ENCODE measurements at places on chromosomes 1 and 21.

DNA sequence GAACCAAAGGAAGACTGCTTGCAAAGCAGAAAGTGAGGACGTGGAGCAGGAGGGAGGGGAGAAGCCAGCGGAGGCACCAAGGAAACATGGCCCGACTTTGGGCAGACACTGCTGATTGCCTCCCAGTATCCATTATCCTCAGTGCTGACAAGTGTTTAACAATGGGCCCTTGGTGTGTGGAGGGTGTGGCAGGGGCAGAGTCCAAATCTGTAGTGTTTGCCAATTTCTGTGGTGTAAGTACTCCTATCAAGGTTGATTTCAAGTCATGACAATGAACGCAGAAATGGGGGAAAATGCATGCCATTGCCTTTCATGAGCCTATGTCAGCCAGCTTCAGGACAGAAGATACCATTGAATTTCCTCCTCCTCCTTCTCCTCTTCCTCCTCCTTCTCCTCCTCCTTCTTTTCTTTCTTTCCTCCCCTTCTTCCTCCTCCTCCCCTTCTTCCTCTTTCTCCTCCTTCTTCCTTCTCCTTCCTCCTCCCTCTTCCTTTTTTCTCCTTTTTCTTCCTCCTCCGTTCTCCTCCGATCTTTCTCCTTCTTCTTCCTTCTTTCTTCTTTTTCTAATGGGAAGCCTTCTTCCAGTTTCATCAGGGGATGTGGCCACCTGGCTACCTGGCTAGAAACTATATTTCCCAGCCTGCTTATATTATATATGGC lies 10.3 kb upstream of the PHC2 start:
- no peak for DNase-seq

DNA sequence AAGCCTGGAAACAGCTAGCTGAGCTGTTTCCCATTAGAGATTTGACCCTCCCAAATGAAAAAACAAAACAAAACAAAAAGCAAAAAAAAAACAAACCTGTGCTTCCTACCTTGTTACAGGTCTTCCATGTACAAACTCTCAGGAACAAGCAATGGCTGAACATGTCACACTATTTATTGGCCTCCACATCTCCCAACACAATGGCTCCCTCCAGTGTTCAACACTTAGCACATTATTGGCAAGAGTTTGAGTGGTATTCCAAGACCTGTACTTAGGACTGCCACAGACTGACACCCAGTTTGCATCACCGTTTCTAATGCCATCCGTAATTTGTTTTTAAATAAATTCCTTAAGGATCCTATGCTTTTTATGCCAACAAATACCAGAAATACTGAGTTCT lies 195.0 kb upstream of the OLFM3 start:
- peak; percentile 22 for DNase-seq

DNA sequence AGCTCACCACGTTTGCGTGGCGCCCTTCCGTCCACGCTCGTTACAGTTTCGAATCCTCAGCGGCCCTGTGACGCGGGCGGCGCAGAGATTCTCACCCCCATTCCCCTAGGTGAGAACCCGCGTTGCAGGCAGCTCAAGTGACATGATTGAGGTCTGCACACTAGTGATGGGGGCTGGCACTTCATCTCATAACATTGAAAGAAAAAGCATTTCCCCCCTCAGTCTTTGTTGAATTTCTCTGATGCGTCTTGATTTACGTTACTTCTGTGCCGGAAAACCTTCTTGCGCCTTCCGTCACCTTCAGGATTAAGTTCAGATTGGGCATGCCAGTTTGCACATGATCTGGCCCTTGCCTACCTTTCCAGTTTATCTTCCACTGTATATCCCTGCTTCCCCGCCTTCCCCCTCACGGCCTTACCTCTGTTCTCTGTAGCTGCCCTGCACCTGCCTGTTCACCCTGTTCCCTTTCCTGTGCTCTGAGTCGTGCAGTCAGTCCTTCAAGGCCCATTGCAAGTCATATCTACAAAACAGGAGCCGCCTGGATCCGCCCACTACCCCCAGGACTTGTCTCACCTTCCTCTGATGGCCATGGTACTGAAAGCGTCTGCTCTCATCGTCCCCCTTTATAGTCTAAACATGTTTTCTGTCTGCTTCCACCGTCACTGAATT lies 1.1 kb downstream of the CTPS1 start:
- DNase-seq = peak; percentile 34

- DNase-seq = no peak
Measured at GRCh38 chr1:200027264-200027823, at the start of gene NR5A2. Gene NR5A2 (plus strand): TSS chr1:200027710. CDS start chr1:200027848, 138 bp downstream.

DNA sequence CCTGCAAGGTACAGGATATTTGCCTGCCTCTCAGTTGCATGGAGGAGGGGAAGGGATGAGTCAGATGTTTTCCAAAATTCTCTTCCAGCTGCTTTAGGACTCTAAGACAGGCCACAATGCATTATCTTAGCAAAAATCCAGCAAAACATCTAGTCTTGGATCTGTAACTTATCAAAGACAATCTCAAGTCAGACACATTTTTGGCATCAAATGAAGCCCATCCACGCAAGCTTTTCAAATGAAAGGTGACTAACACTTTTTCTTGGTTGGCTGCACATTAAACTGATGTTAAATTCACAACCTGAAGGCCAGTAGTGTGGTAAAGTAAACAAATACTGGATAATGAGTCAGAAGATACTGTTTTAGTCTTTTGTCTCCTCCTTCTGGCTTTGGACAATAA lies 21.3 kb downstream of the FAM78B start:
- no peak for DNase-seq

DNA sequence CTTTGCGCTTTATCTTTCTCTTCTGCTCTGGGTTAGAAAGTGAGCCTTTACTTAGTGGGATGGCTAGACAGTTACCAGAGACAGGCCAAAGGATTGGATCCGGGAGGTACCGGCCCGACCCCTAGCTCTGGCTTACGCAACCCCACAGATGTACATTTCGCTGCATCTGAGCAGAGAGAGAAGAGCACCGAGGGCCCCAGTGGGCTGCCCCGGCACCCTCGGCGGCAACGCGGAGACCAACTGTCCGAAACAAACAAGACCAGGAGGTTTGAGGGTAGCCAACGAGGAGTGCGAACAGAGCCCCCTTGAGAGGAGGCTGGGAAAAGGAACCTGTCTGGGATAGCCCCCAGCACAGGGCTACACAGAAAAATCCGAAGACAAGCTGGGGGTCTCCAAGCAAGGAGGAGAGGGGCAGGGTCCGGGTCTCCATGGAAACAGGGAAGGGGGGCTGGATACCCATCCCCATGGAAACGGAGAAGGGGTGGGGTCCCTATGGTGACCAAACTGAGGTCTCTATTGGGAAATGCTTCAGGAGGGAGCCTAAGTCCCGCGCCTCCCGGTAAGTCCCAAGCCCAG lies 373 bp downstream of the MTF1 start:
- DNase-seq = peak; percentile 82

GRCh38 chr21:34122047-34122446 lies 48.7 kb downstream of the MRPS6 start:
- DNase-seq = no peak

DNA sequence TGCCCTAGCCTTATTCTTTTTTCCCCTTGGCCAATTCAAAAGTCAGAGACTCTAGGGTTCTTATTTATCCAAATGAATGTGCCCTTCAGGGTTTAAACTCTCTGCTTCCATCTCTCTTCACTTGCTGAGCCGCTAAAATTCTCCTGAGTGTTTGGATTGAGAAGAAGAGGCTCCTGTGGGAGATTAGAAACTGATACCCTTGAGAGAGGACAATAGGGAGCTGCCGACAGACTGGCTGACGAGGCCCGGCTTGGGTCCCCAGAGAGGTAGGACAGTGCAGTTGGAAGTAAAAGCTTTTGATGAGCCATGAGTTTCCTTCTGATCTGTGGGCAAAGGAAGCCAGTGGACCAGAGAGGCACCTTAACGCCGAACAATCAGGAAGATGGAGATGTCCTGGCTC lies 41.3 kb upstream of the UBE2U start:
- DNase-seq = no peak

DNA sequence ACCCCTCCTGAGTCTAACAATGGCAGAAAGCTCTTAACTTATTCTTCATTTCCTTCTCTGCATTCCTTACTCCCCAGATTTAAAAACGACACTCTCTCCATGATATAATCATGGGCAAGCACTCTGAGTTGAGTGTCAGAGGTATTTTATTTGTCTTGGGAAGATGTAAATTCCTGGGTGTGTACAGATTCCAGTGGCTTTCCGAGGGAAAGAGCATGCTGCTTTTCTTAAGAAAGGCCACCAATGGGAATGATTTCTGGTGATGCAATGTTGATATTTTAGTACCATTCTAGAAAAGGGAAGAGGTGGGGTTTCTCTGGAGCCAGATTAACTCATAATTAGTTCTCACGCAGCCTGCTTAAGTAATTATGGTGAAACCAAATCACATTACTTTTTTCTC lies 47.8 kb upstream of the BTG3 start:
- peak; percentile 67 for DNase-seq

DNA sequence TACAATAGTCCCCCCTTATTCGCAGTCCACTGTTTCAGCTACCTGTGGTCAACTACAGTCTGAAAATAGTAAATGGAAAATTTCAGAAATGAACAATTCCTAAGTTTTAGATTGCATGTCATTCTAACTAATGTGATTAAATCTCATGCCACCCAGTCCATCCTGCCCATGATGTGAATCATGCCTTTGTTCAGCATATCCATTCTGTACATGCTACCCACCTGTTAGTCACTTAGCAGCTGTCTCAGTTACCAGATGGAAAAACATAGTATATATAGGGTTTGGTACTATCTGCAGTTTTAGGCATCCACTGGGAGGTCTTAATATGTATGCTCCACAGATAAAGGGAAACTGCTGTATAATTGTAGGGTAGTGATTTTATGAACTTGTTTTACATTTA lies 16.6 kb upstream of the HAO2 start:
- no peak for DNase-seq

DNA sequence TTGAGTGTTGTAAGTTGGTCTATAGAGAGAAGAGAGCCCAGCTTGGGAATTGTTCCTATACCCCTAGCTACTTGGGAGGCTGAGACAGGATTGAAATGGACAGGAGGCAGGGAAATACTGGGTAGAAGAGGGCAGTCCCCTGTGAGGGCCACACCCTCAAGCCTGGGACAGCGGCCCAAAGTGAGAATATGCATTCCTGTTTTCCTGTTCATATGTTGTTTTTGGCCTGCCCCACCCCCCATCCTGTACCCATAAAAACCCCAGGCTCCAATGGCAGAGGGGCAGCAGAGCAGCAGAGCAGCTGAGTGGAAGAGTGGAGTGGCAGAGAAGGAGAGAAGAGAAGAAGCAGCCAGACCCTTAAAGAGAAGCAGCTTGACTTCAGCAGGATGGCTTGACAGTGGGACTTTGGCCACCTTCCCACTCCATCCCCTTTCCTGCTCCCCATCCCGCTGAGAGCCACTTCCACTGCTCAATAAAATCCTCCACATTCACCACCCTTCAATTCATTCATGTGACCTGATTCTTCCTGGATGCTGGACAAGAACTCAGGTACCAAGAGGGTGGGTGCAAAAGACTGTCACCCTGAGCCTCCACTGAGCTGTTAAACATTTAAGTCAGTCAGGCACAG lies 70.6 kb upstream of the PUM1 start:
- DNase-seq = peak; percentile 33

- peak; percentile 16 for DNase-seq
Measured at GRCh38 chr1:27011976-27012563, 580 bp downstream of the TENT5B start.

DNA sequence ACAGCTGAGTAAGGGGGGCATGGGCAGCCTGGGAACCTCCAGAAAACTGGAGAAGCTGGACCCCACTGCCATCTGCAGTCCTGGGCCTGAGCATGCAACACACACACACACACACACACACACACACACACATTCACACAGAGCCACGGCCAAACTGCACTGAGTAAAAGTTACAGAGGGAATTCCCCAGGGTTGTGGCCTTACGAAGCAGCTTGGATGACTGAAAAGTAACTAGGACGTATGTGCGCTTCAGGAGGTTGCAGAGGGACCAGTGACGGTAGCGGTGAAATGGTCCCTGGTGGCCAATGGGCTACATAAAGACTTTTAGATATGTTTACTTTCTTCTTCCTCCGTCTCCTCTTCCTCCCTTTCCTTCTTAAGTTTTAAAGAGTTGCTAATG lies 232.5 kb upstream of the TMEM51 start:
- DNase-seq = no peak

DNA sequence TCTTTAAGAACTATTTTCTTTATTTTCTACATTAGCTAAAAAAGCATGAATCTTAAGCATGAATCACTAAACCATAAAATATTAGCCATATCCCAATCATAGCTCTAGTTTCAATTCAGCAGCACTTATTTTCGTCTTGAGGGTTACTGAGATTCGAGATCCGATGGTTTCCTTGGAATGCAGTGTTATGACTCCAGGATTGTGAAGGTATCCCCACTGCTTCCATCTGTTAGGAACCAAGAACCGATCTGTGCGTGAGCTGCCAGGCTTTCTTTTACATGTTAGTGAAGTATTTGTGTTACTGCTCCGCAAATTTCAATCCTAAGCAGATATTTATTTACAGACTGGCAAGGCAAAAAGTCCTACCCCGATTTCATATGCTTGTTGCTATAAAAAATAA lies 18.8 kb downstream of the TNFRSF9 start:
- DNase-seq = no peak

- DNase-seq = no peak
Measured at GRCh38 chr1:87816646-87817045, 488.0 kb downstream of the LMO4 start.

GRCh38 chr1:192703283-192704206 lies 67.6 kb downstream of the RGS13 start:
- DNase-seq = peak; percentile 12

GRCh38 chr1:178739285-178740045 lies 14.4 kb downstream of the RALGPS2 start:
- peak; percentile 65 for DNase-seq

All from adipocyte (in vitro differentiated cells).